ENCODE measurements at places on chromosomes 11 and 22.

DNA sequence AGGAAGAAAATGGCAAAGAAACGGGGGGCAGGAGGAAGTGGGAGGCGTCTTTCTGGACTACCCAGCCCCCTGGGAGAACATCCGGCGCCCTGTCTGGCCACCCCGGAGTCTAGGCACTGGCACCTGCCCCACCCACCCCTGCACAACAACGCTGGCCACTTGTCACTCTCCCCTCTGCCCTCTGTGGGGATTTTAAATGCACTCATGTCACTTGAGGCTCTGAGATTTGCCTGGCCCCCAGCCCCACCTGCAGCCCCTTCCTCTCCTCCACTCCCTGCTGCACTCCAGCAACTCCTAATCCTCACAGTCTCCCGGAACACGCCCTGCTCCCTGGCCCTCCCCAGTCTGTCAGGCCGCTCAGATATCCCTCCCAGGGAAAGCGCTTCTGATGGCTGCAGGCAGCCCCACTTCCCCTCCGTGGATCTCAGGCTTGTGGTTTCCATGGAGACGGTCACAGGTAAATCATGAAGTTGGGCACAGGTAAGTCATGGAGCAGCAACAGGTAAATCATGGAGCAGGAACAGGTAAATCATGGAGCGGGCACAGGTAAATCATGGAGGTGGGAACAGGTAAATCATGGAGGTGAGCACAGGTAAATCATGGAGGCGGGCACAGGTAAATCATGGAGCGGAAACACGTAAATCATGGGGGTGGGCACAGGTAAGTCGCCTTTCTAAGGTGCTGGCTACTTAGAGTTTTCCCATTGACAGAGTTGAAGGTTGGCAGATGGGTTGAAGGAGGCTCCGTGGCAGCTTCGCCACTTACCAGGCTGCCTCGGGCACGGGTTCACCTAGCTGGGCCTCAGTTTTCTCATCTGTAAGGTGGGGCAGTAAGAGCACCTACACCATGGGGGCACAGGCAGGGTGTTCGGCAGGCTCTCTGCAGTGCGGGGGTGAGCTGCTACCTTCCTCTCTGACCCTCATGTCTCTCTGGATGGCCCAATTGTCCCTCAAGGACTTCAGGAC is 79.0 kb upstream of the SHISAL1 start:
- DNase-seq, result no peak

DNA sequence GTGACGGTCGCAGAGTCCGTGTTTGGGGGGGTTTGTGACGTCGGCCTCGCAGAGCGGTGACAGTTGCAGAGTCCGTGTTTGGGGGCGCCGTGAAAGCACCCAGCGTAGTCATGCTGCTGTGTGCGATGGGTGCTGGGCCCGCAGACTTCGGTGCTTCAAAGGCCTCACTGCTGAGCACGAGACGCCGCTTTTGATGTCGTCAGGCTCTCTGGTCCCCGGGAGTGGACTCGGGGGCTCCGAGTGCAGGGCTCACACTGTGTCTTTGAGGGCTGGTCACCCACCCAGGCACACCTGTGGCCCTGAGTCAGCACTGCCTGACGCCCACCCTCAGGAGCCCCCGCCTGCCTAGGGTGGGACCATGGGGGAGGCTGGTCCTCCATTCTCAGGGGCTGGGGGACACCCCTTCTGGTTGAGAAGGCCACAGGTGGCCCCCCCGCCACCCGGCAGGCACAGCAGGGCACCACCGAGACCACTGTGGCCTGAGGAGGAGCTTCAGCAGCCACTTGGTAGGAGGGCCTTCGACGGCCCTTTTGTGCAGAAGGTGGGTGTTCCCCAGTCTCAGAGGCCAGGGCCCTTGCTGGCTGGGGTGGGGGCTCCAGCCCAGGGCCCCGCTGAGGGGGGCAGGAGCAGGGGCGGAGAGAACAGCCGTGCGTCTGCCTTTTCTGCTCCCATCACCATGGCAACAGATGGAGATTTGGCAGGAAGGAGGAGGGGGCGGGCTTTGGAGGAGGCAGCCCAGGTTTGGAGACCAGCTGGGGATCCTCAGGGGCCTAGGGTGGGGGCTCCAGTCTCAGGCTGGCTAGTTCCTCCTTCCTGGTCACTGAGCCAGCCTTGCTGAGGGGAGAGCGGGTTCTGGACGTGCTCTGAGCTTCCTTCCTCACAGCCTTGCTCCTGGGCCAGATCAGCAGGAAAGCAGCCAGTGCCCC is 20.9 kb downstream of the BRSK2 start:
- no peak for DNase-seq

DNA sequence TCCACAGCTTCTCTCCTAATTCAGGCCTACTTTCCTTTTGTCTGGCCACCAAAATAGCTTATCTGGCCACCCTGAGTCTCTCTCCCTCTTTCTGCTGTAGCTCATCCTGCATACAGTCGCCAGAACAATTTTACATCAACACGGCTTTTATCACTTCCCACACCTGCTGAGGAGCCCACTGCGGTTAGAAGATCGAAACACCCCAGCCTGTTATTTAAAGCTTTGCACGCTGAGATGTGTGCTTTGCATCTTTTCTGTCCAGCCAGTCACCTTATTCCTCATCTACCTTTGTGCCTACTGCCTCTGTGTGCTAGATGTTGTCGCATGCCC is 96.0 kb downstream of the COMMD9 start:
- DNase-seq, result no peak

- DNase-seq, result no peak
Measured at GRCh38 chr11:35099278-35100012, 39.5 kb upstream of the CD44 start.

- DNase-seq, result no peak
Measured at GRCh38 chr11:15775797-15776196, 580.5 kb downstream of the SOX6 start.

DNA sequence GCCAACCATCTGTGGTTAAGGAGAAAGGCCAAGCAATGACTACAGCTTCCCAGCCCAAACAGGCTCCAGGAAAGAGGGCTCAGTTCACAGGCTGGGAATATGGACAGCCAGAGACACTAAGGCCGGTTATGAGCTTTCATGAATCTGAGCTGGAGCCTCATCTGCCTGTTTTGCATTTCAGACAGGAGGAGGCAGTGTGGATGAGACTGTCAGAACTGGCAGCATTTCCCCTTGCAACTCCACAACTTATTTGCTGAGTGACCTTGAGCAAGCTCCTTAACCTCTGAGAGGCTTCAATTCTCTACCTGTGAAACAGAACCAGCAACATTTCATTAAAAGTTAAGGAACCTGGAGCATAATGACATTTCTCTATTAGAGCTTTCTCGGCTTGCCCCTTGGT is 264.0 kb downstream of the ETS1 start:
- DNase-seq, result no peak

GRCh38 chr11:73403541-73403940 is 27.3 kb downstream of the RELT start:
- no peak for DNase-seq

- DNase-seq, result no peak
Measured at GRCh38 chr11:79128291-79128690, 312.5 kb downstream of the TENM4 start.

DNA sequence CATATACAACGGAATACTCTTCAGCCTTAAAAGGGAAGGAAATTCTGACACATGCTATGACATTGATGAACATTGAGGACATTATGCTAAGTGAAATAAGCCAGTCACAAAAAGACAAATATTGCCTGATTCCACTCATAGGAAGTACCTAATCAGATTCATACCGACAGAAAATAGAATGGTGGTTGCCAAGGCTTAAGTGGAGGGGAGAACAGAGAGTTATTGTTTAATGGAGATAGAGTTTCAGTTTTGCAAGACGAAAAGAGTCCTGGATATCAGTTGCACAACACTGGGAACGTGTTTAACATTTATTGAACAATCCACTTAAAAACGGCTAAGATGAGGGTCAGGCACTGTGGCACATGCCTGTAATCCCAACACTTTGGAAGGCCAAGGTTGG is 45.6 kb upstream of the HIPK3 start:
- DNase-seq, result no peak

DNA sequence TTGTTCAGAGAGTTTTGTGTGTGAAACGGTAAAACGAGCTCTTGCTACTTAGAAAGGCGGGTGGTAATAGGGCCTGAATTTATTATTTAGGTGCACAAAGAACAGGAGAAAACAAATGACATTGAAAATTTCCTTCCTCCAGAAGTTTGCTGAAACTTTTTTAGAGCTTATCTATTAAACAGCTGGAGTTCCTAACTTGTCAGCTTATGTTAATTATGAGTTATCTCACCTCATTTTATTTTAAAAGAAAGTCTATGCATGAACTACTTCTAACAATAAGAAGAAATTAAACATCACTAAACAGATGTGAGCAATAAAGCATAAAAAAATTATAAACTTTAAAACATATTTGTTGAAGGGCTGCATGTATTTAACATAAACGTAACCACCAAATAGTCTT is 373.9 kb upstream of the ANO3 start:
- no peak for DNase-seq

DNA sequence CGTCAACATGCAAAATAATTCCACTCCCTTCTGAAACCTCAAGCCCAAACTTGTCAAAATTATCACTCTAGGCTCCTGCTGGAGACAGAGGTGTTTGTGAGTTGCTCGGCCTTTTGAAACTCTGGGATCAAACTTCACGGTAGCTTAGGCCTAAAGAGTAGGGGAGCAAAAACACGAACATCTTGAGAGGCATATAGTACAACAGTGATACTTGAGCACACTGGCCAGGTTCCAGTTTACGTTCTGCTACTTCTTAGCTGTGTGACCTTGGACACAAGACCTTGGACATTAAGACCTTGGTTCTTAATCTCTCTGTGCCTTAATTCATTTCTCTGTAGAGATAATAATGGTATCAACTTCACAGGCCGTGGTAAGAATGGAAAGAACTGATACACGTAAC is 123.5 kb upstream of the LMO1 start:
- DNase-seq, result no peak

DNA sequence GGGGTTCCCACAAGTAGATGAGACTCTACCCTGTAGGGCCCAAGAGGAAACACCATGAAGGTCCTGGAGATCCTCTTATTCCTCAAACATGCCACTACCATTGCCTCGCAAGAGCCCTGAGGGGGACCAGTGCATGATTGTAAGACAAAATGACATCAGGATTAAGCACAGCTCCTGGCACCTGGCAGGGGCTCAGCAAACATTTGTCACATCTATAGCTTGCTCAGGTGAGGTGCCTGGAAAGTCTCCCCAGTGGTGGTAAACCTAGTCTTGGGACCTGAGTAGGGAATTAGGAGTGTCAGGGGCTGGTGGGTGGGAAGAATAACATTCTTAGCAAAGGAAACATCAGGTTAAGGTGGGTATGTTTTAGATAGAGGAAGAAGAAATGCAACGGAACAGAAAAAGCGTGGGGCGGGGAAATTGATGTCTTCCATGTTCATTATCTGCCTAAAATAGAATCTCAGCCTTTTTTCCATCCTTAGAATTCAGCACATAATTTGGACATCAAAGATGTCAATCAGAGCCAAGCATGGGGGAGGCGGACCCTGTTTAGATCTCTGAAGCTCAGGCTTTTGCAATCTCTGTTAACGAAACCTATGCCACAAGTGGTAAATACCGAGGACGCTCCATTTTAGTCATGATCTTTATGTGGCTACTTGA is 924 bp downstream of the YPEL1 start:
- no peak for DNase-seq

GRCh38 chr11:69209421-69210309 is 53.9 kb downstream of the SMIM38 start:
- DNase-seq, result no peak

DNA sequence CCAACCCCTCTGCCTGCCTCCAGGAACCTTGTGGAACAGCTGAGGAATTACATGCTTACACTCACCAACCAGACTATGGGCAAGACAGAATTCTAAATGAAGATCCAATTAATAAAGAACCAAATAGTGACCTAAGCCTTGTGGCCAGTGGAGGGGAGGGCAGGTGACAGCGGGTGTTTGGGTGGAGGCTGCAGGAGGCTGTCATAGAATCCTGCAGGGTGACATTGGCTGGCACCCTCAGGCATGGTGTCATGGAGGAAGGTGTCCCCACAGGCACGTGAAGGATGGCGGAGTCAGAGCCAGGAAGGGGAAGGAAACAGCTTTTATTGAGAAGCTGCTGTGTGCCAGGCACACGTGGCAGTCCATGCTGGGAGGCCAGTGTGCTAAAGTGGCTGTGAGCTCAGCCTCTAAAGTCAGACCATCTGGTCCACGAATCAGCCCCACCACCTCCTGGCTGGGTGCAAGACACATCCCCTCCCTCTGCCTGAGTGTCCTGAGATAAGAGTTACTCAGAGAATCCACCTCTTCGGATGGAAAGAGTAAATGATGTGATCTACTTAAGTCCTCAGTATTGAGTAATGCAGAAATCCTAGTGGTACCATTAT is 8.7 kb downstream of the MYO18B start:
- no peak for DNase-seq

DNA sequence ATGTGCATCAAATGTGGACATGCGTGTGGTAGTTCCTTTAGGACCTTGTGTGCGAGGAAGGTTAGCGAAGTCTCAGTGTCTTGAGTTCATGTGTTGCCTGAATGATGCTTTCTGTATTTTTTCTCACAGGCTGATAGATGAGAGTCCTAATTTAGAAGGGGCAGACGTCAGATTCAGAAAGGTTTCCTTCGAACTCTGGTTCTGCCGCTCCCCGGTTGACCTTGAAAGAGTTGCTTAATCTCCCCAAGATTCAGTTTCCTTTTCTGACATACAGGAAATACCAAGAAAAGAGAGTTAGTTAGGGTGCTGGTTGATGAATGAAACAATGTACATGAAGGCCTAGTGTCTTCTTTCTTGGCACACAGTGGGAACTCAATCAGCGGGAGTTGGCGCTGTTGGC is 35.9 kb upstream of the TTC12 start:
- DNase-seq, result no peak

GRCh38 chr22:23071230-23072076 is 1.1 kb downstream of the GNAZ start:
- no peak for DNase-seq

DNA sequence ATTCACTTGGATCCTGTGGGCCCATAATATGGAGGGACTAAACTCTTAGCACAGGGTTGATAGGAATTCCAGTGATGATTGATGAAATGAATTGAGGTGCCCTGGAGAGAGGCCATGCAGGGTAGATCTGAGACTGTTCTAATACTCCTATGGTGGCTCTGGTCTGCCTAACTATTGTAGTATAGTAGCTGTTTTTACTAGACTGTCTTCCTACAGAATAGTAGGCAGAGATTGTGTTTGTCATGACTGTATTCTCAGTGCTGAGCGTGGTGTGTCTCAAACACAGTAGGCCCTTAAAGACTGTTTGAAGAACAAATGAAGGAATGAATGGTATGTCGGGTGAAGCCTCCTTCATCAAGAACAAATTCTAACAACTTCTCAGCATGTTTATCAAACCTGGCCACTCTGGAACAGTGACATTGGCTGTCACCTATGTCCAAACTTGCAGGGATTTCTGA is 107.0 kb upstream of the SESN3 start:
- DNase-seq, result no peak

- no peak for DNase-seq
Measured at GRCh38 chr22:19878461-19879245, 24.0 kb upstream of the GNB1L start.

DNA sequence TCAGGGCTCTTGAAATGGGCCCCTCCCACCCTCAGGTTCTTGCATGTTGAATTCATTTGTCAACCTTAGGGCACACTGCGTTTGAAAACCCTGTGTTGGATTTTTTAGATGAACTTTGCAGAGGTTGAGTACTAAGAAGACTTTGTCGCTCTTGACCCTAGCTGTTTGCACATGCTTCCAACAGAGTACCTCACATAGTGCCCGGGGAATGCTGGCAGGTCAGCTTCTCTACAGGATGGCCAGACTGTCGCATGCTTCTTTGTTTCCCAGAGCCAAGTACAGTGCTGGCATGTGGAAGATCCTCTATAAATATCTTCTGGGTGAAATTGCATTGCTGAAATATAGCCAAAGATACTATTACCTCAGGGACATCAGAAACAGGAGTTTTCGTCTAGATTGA is 59.9 kb downstream of the FAT3 start:
- DNase-seq, result no peak

GRCh38 chr22:37502342-37503182 is 16.4 kb upstream of the MFNG start:
- no peak for DNase-seq
